ENCODE measurements at places on chromosomes 3 and 15.

DNA sequence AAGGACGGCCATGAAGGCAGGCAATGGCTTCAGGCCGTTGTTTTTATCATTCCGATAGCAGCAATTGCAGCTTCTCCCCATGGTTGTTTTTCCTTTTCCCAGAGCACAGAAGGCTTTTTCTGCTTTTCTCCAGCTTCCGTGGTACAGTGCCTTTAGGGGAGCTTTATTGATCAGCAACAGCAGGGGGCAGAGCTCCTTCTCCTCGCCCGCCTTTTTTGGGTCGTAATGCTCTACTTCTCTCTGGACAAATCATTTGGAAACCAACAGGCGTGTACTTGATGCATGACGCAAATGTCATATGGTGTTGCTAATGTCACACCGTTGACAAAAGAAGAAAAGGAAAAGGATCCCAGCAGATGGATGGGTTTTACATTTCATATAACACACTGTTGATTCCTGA lies 79.7 kb upstream of the SNRK start:
- DNase-seq = no peak

- DNase-seq = no peak
These were observed 8.6 kb upstream of the TRIM59 start for GRCh38 chr3:160458151-160458550.

GRCh38 chr3:56763233-56763632 lies 38.5 kb downstream of the ARHGEF3 start:
- DNase-seq = no peak

- no peak for DNase-seq
These were observed 267.7 kb downstream of the ZBTB20 start for GRCh38 chr3:114879059-114880031.

DNA sequence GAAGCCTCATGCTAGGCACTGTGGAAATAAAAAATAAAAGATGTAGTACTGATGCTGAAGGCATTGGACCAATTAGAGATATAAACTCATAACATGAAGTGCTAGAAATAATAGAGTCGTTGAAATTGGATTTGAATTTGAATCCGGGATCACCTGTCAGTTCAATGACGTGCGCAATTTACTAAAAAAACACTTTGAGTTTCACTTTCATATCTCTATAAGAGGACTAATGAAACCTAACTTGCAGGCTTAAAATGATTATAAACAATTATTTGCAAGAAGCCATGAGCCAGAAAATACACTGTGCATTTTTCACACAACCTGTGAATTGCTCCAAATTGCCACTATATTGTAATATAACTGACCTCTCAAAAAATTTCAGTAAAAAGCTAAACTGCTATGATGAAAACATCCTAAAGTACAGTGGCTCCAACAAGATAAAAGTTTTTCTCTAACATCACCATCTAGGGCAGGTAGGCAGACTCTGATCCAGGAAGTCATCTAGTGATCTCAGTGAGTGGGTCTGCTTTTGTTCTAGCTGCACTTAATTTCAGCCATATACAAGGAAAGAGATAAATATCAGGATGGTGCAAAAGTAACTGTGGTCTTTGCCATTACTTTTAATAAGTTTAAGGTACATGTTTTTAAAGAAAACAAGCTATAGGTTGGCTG lies 440.2 kb downstream of the CNTN6 start:
- DNase-seq = no peak

DNA sequence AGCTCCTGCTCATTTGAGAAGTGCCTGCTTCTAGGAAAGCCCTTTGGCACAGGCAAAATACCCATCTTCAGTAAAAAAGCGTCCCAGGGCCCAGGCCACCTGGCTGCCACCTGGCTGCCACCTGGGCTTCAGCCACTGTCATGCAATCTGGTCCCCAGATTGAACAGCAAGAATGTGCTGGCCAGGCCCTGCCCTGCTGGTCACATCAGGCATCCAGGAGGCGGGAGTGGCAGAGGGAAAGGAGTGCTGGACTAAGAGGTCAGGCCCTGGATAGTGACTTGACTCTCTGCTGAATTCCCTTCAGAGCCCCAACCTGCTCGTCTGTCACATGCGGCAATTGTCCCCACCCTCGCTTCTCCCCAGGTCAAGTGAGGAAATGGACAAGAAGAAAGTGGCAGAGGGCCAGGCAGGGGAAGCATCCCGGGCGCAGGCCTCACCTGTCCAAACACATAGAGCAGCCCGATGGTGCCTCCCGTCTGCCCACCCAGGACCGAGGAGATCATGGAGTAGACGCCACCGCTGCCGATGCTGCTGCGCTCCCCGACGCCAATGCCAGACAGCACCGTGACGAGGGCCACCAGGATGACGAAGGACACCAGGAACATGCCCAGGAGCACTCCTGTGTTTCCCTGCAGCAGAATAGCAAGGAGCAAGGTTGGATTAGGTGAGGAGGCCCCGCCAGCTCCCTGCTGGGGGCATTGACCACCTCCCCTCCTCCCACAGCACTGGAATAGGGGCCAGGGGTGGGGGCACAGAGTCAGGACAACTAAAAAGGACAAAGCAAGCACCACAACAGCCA lies 25.5 kb downstream of the SLC12A8 start:
- DNase-seq = no peak

DNA sequence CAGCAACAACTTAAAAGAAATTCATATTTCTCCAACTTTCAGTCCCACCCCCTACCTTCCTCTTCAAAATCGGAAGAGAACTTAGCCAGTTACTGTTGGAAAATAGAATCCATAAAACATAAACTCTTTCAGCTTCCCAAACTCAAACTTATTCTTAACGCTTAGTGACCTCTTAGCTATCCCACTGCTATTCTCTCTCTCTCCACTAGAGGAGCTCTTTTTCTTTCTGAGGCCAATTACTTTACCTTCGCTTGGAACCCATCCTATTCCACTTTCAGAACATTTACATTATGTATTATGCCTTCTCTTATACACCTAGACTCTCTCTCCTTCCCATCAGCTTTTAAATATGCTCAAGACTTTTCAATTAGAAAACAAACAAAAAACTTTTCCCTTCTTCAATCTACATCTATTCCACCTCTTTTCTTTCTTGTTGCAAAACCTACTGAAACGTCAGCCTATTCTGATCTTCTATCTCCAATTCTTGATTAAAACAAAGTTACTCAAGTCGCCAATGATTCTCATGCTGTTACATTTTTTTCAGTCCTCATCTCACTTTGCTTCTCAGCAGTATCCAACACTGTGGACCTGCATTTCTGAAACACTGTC lies 13.4 kb upstream of the GHSR start:
- DNase-seq = no peak

GRCh38 chr3:45491344-45491743 lies 103.0 kb downstream of the LARS2 start:
- DNase-seq = no peak

DNA sequence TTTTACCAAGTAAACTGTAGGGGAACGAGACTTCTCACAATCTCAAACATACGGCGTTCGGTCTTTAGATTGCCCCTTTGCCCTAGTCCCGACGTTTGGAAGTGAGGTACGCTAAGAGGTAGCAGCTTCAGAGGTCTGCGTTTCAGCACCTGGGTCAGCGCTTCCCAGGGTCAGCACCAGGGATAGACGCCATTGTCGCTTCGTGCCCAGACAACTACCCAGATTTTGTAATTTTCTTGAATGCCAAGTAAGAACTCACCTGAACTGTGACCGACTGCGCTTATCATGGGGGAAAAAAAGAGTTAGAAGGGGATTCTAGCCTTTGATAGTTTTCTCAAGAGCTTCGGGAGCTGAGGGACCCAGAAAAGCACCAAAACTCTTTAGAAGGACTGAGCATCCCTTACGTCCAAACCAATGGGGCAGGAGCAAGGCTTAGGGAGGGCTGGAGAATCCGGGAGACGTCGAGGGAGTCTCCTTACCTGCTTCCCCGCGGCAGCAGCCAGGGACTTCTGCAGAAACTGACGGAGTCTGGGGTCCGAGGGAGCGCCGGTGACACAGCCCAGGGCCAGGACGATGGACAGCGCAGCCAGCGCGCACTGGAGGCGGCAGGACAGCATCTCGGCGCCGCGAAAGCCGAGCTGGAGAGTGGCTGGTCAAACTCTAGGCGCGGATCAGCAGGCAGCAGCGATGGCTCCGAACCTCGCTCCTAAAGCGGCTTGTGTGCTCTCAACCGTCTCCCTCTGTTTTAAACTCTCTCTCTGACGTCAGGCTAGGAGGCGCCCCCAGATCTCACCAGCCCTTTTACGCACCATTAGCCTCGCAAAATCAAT lies at the start of gene SST:
Gene SST (minus strand): TSS at position 720 of the 830 bp plus-strand sequence. CDS start 103 bp downstream, at position 617.
- DNase-seq = no peak

Data from stimulated activated CD8-positive, alpha-beta memory T cell treated with anti-CD3 and anti-CD28 coated beads, Interleukin-15, amount 100 ng/mL, for 1 hour (primary cell).